ENCODE measurements at places on chromosomes 3 and 15. TPM values are rescaled to one million over a fixed set of nuclear protein-coding genes. Genes with fewer than 3 reads are reported as not detected.

Gene AHSG
- total RNA-seq: not detected

Gene ZDHHC23
- total RNA-seq: 2.1 TPM

Gene THPO
- not detected for total RNA-seq

Gene GOLGA8T
- 0.19 TPM for total RNA-seq

Gene RAB8B
- 146 TPM for total RNA-seq

Gene PSTPIP1
- total RNA-seq: 86.7 TPM

Gene NECTIN3
- 9.2 TPM for total RNA-seq

Gene AMOTL2
- total RNA-seq: not detected

Gene AP3S2
- total RNA-seq: 16.0 TPM

Gene GOLGA8R
- total RNA-seq: 2.5 TPM

Gene NANOGP8
- total RNA-seq: not detected

Gene GASK1A
- total RNA-seq: 0.19 TPM

DNA sequence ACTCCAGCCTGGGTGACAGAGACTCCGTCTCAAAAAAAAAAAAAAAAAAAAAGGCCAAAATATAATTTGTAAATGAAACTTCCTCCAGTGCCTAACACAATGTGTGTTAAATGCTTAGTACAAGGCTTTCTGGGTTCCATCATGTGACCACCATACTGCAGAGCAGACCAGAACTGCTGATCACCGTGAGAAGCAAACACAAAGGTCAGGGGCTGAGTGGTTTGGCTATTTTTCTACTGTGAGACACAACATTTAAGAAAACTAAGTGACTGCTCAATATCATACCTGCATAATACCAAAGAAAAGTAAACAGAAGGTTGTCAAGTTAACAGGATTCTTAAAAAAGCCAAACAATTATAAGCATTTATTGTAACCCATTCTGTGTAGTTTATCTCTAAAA, 13.2 kb downstream of the ABCC5 start:
- DNase-seq: no peak

DNA sequence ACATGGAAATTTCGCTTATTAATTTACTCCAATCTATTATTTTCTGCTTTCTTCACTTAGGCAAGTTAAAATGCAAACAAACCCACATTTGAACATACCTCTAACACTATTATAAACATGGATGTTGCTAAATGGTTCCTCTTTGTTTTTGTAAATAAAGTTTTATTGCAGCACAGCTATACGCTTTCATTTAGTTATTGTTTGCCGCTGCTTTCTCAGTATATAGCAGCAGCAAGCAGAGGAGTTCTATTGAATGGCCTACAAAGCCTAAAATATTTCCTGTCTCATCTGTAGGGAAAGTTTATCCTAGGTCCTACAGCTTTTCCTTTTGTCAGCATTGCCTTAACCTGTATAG, 7.9 kb upstream of the CHD2 start:
- DNase-seq: no peak

DNA sequence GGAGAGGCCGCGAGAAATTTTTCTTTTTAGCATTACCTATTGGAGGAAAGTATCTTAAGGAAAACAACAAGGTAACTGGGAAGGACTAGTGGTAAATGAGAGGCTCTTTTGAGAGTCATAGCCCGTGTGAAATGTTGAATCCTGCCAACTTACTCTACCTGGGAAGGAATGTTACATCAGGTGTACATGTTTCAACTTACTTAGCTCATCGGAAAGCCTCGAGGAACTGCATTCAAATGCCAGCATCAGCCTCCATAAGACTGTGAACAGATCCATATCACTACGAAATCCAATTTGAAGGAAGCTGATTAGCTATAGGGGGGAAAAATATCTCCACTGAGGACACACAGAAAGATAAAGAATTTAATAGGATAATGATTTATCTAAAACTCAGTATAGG, 72.3 kb upstream of the PDZRN3 start:
- no peak for DNase-seq

DNA sequence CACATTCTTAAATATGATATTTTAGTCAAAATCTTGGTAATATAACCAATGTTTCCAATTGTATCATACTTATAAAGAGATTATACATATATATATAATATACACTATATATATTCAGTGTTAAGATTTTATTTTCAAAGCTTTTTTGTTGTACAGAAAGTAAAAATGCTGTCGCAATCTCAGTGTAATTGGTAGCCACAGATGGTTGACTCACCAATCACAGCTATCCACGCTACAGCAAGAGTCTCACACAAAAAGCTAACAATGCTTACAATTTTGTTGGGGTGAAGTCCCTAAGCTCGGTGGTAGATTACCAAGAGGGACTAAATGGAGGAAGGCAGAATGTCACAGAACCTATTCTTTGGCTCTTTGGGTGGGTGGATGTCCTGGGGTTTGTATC, 16.9 kb upstream of the CFAP161 start:
- no peak for DNase-seq

DNA sequence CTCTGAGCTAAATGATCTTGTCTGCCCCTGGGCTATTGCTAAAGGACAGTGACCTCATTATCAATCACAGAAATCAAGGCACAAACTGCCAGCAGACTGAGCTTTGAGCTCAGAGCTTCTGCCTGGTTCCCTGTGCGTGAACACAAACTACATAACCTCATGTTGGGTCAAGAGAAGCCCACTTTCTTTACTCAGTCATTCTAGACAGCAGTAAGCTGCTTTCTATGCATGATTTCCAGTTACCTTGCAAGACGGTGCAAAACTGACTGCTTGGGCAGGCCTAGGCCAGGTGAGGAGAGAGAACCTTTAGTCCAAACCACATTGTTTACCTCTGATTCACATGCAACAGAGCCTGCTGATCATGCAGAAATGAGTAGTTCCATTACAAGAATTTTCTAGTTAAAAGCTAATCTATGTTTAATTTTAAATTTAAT, 75.1 kb downstream of the ARRDC4 start:
- DNase-seq: no peak

DNA sequence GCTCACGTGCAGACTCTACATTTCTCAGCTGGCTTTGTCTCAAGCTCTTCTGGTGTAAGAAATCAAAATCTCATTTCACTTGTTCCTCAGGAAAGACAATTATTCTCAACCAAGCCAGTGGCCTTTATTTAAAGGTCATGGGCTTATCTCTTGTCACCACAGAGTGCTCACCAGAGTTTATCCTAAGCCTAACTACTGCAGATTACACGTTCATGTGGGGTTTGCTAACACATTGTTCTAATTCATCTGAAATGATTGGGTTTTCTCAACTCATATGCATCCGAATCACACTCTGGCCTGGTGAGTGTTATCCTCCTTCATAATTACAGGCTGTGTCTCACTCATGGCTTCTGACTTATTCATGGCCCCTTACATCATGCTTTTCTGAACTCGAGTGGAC, 83.3 kb upstream of the TSC22D2 start:
- no peak for DNase-seq

GRCh38 chr3:16190704-16191103, 16.2 kb downstream of the GALNT15 start:
- DNase-seq: no peak

DNA sequence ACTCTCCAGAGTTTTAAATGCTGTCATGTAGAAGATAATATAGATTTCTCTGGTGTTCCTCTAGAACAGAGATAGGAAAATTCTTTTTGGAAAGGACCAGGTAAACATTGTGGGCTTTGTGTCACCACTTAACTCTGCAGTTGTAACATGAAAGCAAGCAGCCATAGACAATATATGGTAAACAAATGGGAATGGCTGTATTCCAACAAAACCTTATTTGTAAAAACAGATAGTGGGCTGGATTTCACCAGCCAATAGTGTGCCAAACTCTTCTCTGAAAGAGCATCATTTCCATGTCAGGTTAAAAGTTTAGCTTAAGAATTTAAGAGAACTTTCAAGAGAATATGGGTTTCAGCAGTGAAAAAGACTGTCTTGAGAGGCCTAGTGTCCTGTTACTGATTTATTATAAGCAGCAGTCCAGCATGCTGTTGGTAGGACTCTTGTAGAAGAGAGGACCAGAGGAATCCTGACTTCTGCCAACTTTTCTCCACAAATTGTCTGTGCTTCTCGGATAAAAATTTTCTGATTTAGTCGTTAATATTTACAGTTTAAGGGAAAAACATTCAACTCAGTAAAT, 107.7 kb downstream of the TCF12 start:
- DNase-seq: no peak

GRCh38 chr3:43249405-43249804, 36.9 kb upstream of the SNRK start:
- DNase-seq: no peak

DNA sequence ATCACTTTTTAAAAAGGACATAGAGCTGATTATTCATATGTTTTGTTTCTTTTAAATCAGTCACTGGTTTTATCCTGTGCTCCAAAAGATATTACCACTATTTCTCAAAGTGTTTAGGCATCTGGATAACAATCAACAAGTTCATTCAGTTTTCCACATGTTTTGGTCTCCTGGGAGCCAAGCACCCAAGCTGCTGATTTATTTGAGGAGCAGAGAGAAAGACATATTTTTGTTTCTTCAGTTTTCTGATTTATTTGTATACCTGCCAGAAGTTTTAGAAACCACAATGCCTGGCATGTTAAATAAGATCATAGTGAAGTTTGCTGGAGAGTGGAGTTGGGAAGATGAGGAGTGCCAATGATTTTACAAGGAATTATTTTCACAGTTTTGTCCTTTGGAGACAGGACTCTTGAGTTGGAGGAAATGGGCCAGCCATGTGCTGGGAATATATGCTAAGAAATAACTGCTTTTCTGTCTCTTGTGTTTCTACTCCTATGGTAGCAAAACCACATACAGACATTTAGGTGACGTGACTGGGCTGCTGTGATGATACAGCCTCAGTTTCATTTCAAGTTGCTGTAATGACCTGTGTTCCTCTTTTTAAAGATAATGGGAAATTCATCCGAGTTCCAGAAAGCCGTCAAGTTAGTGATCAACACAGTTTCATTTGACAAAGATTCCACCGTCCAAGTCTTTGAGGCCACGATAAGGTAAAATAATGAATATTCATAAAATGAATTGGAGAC, 11.7 kb downstream of the EDEM1 start:
- no peak for DNase-seq

DNA sequence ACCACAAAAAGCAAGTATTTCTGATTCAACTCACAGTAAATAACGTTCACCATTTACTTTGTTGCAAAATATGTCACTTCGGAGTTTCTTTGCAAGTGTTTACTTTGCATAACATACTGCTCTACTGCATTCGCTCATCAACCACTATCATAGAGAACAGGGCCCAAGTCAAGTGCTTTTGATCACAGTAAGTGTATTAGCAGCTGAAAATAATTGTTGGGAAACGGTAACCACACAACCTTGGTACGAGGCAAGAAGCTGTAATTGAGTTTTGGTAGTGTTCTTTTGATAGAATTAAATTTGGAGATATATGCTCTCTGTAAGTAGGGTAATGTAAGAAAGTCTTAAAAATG, 80.1 kb downstream of the SATB1 start:
- no peak for DNase-seq

DNA sequence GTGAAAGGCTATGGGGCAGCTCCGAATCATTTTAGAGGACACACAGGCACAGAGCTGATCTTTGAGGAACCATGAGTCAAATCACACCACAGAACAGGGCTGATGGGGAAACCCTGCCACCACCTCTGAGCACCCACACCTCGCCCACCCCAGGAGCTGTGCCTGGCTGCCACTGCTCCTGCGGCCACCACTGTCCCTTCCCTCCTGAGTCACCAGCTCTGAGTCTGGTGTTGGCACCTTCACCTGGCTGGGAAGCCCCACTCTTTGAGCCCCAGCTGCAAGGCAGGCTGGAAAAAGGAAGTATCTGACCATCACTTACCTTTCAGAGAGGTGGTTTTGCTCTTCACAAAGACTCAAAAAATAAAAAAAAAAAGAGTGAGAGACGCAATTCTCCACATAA, 63.6 kb upstream of the MEF2A start:
- no peak for DNase-seq

- no peak for DNase-seq
Observed at GRCh38 chr15:101348015-101348414, 53.0 kb upstream of the SNRPA1 start.

DNA sequence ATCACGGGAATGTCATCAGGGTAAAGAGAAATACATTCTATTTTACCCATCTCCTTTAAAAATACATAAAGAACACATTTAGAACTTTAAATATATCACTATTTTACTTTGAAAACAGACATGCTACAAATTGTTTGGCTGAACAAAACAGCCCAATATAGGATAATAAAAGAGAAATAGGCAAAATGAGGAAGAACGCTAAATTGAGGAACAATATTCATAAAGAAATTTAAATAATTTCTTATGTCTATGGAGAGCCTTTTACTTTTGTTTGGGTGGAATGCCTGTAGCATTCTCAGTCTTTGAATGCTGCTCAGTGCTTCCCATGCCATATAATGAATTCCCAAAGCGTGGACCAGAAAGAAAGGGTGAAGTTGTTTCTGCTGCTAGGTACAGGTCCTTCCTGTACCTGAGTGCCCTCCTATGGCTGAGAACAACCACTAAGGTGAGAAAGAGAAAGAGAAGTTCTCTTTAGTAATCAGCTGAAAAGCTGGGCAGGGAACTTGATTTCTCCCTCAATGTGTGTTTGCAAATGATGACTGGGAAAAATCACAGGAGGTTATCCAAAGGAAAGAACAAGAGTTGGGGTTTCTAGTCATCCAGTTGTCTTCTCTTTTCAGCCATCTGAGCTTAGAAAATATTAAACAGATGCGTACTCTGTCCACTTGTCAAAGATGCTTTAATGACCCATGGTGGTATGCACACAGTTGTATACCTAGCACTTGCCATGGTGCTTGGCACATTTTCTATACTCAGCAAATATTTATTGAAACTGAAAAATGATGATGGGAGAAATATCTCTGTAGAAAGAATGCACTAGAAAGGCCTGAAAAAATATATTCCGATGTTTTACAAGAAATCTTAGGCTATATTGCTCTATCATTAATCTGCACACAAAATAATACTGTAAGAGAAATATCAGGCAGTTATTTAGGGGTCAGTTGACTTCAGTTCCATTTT, 404.6 kb downstream of the TIGIT start:
- no peak for DNase-seq

- no peak for DNase-seq
Observed at GRCh38 chr15:50377867-50378751, 23.1 kb upstream of the GABPB1 start.

DNA sequence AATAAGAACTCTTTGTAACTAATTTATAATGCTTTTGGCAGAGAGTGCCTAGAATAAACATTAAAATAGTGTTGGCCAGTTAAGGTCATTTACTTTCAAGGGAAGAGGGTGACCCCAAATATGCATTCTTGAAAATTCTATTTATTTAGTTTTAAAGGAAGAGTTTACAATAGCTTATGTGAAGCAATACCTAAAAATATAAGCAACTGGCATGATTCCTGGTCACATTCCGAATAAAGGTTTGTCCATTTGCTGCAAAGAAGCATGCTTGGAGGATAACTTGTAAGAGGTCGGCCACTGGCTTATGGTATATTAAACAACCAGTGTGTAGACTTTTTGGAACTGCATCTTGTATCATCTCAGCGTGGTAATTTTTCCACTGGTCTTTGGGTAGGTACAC, 10.2 kb downstream of the MITF start:
- DNase-seq: no peak

- DNase-seq: no peak
Observed at GRCh38 chr15:38028869-38029268, 94.4 kb downstream of the TMCO5A start.

GRCh38 chr15:51193526-51193925, 98.8 kb upstream of the TNFAIP8L3 start:
- DNase-seq: no peak
